ENCODE measurements at places on chromosomes 3 and 15.

- no peak for DNase-seq
Measured at GRCh38 chr3:28934126-28934813, 346.6 kb upstream of the RBMS3 start.

DNA sequence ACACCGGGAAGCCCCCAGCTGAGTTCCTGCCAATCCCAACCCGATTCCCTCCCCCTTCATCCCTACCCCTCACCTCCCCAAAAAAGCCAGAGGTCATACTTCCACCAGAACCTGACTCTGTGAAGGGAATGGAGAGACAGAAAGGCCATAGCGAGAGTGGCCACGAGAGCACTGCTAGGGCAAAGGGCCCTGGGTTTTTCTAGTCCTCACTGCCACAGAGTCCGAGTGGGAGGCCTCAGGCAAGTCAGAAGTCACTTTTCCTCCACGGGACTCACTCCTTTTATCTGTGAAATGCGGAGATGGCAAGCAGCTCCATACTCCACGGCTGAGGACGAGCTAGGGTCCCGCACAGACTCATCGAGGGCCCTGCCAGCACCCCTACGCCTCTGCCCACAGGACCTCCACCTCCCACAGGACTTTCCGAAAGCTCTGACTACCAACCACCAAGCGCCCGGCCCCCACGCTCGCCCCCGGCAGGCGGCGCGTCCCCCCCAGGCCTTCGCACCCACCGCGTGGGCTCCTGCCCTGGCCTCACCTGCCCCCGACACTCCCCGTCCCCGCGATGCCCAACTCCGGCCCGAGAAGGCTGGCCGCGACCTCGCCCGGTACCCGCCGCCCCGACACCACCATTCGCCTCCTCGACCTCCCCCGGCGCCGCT is 792 bp downstream of the ATP13A3 start:
- DNase-seq = peak; percentile 14

DNA sequence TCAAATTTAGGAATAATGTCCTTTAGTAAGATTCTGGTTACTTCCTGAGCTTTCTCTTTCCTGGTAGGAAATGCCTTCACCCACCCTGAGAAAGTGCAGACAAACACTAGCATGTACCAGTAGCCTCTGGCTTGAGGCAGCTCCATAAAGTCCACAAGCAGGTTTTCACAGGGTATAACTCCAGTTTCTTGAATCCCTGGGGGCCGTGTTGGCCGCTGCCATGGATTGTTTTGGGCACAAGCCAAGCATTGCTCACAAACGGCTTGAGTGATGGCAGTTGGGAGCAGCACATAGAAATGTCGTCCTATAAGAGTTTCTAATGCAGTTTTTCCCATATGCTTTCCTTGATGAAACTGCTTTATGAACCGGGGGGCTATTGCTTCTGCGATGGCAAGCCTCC is 164.1 kb downstream of the STXBP5L start:
- DNase-seq = no peak

GRCh38 chr3:175426805-175427204 is 567.7 kb downstream of the NAALADL2 start:
- DNase-seq = no peak

DNA sequence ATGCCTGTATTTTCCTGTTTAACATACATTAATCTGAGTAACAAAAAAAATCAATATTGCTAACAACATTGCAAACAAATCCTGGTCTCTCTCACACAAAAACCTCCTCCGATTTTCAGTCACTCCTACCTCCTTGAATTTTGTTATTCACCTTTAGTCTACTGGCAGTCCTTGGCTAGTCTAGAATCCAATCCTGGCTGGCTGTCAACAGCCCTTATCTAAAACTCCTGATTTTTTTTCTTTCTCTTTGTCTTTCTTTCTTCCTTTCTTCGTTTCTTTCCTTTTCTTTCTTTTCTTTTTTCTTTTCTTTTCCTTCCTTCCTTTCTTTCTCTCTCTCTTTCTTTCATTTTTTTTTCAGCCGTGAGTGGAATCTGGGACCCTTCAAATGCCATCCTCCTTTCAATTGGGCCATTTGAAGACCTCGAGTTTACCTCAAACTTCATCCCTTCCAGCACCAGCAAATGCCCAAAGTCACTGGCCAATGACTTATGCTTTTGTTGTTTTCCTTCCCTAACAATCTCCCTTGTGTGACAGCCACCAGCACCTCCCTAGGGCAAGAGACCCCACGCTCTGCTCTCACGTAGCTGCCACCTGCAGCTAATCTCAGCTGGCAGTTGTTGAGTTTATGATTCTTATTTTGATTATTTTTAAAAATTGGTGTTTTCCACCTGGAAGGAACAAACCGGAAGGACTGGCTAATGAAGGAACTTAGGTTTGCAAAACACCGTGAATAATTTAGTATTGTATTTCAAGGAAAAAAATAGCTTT is 6.8 kb upstream of the ONECUT1 start:
- DNase-seq = no peak

DNA sequence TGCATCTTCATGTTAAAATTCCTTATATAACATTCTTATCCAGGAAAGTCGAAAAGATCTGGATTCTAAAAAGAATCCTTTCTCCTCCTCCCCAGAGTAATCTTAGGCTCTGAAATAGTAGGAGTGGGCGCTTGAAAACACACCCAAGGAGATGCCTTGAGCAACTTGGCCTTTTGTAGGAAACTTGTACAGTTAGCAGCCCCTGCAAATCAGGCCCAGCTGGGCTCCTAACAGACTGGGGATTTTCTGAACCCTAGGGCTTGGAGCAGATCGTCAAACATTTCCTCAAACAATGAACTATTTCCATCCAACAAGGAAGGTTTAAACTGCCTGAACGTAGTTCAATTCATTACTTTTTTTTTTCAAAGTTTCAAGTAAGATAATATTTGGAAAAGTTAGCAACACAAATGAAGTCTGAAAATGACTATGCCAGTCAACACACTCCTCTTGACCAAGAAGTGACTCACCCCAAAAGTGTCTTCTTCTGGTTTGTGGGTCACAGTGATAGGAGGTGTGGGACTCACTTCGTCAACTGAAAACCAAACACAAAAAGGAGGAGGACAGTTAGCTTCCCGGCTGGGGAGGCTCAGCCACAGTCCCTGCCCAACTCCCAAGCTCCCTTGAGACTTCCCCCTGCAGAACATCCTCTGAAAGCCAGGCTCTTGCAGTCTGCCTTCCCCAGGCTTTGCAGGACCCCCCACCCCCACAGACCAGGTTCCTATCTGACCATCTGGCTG is 129.7 kb downstream of the NTRK3 start:
- DNase-seq = no peak

DNA sequence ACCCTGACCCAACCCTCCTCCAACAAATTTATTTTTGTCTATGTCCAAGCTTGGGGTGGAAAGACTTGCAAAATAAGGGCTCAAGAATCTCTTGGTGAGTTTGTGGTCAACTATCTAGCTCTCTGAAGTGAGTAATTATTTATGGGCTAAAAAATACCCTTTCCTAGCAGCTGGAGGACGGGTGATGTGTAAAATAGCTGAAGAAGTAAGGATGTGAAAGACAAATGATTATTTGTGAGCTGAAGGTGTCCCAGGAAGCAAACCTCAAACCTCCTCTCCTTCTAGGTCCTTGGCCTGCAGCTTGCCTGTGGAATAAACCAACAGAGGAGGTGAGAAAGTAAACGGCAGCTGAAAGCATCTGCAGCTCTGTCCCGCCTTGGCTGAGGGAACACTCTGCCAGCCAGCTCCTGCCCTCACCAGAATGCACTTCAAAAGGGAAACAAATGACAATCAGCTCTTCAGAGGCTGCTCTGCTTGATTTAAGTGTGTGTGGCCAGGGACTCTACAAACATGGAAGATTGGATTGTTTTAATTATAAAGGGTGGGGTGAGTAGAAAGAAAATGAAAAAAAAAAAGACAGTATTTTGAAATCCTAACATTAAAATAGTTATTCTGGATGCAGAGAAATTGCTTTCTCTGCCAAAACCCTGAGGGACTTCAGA is 60.3 kb downstream of the TM4SF4 start:
- DNase-seq = no peak

DNA sequence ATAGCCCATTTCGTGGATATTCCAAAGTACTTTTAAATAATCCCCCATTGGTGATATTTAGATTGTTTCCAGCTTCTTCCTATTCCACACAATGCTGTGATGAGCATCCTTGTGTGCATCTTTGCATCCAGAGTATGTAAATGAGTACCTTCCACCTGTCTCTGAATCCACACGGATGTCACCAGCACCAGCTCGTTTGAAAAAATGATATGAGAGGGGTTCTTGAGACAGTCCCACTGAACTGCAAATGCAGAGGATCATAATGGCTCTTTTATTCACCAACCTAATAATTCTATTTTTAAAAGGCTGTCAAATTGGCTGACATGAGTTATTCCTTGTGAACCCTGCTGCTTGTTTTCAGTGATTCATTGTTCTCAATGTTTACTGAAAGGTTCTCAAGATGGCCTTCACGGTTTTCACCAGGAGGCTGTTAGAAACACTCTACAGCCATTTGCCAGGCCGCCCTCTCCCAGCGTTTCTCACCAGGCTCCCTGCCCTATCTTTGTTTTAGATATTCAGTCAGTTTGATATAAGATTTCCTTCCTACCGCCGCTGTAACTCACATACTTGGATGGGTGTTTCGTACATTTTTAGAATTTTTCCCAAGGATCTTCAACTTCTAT is 96.7 kb upstream of the PTPRG start:
- no peak for DNase-seq

DNA sequence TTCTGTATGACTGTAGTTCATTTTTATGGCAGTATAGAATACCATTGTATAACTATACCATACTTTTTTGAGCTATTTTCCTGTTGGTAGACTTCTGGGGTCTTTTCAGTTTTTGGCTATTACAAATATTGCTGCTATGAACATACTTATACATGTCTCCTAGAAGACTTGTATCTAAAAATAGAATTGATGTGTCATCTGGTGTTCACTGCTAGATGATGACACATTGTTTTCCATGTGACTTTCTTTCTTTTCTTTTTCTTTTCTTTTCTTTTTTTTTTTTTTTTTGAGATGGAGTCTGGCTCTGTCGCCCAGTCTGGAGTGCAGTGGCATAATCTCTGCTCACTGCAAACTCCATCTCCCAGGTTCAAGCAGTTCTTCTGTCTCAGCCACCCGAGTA is 69.8 kb downstream of the SH3GL3 start:
- peak; percentile 44 for DNase-seq

DNA sequence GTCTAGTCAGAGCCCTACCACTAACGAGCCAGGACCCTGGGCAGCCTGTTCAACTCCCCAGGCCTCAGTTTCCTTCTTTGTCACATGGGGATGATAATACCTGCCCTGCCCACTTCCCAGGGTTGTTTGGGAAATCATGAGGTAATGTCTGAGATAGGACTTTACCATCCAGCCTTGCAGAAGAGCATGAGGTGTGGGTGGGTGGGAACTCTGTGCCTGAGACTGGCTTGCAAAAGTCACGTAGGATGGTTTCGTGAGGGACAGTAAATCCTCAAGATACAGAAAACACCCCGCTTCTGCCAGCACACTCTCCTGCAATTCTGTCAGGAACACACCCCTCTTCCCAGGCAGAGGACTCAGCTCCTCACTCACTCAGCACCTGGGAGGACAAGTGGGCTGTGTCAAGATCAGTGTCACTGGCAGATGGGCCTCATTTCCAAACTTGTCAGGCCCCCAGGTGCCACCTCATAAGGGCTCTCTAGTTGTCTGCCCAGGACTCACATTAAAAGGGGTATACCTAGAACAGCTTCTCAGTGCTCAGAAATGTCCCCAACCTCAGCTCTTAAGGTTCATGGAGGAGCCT is 58.4 kb downstream of the DAPK2 start:
- no peak for DNase-seq

DNA sequence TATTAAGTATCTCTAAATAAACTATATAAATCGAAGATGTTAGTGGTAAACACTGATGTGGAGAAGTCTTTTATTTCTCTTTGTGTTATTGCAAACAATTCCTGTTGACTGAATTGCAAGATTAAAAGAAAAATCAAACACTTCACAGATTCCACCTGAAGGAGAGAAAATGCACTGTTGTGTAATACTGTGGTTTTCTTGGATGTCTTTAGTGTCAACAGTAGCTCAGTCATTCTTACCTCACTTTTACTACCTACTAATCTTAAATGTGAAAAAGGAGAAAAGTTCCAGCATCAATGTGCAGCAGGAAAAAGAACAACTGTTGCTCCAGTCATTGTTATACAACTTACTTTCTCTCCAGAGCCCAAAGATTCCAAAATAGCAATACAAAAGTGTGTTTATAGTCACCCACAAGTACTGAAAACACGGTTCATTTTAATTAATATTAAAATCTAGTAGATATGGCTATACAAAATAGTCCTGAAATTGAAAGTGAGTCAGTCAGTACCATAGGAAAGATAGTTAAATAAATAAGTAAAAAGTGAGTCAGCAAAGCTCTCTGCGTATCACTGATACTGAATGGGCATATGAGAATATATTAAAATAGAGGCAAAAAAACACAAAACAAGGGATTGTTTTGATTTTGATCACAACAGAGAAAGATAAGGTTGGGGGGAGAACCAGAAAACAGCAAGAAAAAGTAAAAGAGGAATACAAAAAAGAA is 90.5 kb upstream of the CSPG5 start:
- DNase-seq = no peak

DNA sequence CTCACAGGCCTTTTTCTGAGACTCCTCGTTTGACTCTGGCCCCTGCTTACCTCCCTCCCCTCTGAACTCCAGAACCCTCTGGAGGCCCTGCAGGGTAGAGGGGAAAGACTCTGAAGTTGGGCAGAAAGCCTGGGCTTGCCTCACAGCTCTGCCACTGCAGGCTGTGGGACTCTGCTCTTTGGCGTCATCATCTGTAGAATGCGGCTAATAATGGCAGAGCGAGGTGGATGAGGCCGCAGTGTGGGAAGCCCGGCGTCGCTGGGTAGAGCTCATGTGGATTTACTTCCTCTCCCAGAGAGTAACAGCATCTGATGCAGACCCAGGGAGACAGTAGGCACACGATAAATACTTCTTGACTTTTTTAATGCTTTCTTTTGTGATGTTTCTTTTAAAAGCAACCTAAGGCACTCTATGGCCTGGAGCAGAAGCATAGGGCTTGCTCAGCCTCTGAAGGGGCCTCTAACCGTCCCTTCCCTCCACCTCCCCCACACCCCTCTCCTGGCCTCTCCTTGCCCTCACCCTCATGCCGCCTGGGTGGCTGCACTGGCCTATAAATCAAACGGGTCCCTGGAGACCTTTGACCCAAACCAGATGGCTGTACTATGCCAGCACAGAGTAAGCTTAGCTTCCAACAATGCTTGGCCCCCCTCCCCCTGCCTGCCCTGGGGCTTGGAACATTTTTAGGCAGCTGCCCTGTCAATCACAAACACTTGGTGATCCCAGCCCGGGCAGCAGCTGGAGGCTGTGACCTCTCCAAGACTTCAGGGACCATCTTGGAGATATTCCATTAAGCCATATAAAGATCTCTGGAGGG is 32.9 kb downstream of the SPSB4 start:
- no peak for DNase-seq

DNA sequence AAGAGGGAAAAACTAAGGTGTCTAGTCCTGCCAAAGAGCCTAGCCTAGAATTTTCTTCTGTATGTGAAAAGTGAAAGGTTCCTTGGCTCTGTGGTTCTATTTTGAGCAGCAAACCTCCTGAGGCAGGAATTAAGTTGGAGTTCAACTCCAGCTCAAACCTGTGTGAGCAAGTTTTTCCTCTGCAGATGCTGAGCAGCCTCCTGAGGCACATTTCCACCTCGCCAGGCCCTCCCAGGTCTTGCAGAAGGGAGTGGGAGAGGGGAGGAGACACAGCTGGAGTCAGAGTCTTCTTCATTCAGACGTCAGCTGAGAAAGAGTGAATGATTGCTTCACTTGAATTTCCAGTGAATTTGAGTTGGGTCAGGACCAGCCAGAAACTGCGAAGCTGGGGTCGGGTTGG is 69.5 kb upstream of the ETV5 start:
- DNase-seq = no peak

GRCh38 chr15:67130166-67130565 is 64.8 kb downstream of the SMAD3 start:
- no peak for DNase-seq

- no peak for DNase-seq
Measured at GRCh38 chr3:13567684-13568514, 19.0 kb downstream of the FBLN2 start.
